ENCODE measurements at places on chromosomes 11 and 22.
A peak's percentile ranks its signal among the peaks of the same experiment; 100 is the strongest.

DNA sequence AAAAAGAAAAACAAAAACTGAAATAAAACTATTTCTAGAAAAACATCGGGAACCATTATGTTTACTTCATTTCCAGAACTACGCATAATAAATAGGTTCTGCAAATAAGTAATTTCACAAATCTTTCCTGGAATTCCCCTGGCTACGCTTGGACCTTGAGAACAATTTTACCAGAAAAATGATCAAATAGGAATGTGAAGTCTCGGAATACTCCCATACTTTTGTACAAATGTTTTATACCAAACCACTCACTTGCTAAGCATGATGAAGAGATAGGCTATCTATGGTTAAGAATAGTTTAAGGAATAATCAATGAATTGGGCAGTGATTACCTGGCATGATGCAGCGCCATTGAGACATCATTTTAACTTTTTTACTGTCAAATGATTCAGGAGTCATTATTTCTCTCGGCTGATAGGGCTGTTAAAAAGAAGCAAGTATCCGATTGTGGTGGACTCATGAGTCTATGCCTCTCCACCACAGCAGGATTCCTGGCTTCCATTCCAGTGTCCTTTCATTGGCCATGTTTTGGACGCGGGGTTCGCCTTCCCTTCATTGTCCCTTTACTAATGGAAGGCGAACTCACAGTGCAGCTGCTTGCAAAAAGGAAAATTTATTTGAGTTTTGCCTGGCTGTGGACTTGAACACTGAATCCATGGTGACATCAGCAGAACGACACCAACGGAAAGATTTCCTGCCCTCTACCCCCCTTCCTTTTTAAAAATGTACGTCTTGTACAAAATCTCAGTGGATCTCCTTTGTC is 39.9 kb upstream of the BLID start:
- no peak for DNase-seq

DNA sequence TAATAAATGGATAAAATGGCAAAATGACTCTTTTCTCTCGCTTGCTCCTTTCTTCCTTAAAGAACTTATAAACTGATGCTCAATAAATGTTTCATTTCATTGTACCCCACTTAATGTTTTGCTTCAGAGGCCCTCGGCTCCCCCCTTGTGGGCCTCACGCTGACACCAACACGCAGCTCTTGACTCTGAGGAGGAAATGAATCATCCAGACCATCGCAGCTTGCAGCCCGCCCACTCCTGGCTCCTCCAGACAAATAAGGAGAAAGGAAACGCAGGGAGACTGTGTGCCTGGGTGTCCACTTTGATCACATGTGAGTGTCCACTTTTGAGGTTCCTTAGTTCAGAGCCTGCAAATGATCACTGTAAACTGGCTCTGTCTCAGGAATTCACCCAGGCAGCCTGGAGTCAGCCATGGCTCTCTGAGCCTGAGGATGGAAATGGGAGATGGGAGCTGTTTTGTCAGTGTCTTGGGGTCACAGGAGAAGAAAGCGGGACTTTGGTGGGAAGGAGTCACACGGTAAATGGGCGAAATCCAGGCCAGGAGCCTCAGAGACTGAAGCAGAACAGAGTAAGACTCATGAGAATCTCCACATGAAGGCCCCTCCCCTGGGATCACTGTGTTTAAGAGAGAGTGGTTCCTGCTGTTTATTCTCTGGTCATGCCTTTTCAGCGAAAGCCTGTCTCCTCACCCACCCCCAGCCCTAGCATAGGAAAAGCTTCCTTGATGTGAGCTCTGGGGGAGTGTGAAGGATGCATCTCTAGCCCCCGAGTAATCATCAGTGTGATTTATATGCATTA is 96.5 kb downstream of the CWC15 start:
- DNase-seq, result no peak

- no peak for DNase-seq
These were observed 65.8 kb downstream of the LRRC32 start for GRCh38 chr11:76604626-76605241.

- peak; percentile 100 for DNase-seq
These were observed 4.7 kb downstream of the KLHL35 start for GRCh38 chr11:75428281-75428724.

GRCh38 chr11:108586600-108586999 is 7.0 kb downstream of the EXPH5 start:
- peak; percentile 74 for DNase-seq

DNA sequence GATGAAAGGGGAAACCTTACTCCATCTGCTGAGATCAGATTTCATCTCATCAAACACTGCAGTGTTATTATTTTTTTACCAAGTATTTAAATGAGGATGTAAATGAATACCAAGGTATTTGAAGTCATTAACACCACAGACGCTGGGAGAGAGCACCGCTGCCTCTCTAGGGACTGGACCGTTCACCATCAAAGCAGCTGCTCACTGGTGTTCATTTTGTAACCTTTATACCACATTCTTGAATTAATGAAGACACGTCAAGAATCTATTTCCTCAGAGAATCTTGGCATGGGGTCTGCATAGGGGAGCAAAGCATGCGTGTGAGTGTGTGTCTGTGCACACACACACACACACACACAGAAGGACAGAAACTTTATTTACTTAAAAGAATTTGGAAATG is 15.6 kb downstream of the SIAE start:
- DNase-seq, result no peak
